ENCODE measurements at places on chromosomes 16 and 17.

DNA sequence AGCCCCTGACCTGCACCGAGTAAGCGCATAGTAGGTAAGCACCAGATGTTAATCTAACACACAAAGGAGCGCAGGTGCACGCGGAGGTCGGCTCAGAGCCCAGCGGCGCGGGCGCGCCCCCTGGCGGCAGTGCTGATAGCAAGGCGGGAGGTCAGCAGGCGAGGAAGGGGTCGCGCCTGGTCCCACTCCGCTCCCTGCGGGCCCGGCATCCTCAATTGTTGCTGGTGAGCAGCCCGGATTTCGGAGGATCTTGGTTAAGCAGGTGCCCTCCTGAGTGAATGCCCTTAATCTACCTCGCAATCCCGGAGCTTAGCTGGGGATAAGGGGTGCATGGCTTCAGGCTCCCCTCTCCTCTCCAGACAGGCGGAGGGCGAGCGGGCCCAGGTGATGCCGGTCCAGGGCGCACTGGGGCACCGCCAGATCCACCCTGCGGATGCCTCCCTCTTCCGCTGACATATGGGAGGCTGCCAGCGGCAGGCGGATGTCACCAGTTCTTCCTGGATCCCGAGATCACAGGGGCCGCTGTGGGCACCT, 4.0 kb upstream of the WNT3 start:
- no peak for DNase-seq

- DNase-seq: peak; percentile 90
Observed at GRCh38 chr17:5587438-5588032, 3.2 kb upstream of the NLRP1 start.

GRCh38 chr16:56270828-56271227, 79.5 kb downstream of the GNAO1 start:
- DNase-seq: no peak

DNA sequence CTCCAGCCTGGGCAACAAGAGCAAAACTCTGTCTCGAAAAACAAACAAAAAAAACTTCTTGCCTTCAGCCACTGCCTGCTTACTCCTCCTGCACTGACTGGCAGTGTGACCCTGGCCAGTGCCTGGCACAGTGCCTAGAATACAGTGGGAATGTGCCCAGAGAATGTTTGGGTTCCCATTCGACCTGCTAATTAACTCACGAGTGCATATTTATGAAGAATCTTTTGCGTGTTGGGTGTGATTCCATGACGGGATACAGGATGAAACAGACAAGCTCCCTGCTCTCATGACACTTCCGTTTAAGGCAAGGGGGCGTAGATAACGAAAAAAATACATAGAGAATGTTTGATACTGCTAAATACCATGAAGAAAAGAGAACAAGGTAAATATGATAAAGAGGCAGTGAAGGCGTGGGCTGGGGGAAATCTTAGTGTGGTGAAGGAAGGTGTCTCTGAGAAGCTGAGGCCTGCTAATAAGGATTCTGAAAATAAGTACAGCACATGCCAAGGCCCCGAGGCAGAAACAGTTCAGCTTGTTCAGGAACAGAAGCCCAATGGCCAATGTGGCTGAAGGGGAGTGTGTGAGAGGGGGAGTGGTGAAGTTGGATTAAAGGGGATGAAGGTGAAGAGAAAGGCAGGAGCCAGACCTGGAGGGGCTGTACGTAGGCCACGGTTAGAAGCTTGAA, 4.3 kb downstream of the ABI3 start:
- no peak for DNase-seq

DNA sequence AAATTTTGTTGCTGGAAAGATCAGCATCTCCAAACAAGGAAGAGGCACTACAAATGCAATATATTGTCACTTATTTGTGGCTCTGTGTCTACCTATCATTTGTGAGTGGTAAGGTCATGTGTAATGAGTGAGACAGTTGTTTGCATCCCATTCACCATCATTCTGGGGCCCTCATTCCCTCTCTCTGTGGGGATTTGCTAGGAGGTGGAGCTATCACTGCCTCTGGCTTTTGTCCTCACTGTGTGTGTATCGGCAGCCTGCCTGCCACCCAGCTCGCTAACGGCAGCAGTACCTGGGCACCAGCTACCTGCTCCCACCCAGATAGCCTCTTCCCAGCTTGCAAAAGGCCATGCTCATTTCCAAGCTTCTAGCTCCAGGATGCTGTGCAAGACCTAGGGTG, 379.2 kb upstream of the ZFHX3 start:
- DNase-seq: no peak

DNA sequence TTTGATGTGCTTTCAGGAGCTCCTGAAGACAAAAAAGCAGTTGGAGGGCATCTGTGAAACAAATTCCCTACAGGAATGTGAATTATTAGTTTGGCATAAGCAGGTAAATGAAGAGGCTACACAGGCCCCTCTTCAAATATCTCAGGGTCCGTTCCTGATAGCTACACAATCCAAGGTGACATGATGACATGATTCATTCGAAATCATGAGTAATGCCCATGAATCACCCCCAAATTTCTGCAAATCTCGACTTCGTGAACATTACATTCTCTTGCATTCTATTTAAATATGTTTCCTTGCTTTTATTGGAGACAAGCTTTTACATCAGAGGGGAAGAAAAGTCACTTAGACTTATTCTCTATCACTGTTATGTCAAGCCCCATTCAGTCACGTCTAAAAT, 22.3 kb downstream of the GAN start:
- DNase-seq: no peak

- DNase-seq: peak; percentile 47
Observed at GRCh38 chr17:38584350-38584925, 21.3 kb downstream of the SRCIN1 start.

DNA sequence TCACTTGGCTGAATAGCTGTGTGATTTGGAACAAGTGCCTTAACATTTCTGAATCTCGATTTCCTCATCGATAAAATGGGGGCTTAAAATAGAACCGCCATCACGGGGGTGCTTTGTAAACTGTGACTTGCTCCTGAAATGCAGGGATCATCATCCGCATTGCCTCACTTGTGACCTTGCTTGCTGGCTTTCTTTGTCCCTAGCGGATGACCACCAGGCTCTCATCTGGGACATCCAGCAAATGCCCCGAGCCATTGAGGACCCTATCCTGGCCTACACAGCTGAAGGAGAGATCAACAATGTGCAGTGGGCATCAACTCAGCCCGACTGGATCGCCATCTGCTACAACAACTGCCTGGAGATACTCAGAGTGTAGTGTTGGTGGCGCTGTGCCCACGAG, 11.9 kb upstream of the TACO1 start:
- DNase-seq: no peak

All from myocyte (in vitro differentiated cells).